Right ventricle myocardium superior (tissue), 1 donor: ENCODE measurements at places on chromosomes 3 and 15.
A peak's percentile ranks its signal among the peaks of the same experiment; 100 is the strongest.

- DNase-seq, result no peak
These were observed 999 bp downstream of the ZNF280D start for GRCh38 chr15:56732135-56732885.

GRCh38 chr3:16415911-16416476 is 97.5 kb downstream of the RFTN1 start:
- DNase-seq, result no peak

DNA sequence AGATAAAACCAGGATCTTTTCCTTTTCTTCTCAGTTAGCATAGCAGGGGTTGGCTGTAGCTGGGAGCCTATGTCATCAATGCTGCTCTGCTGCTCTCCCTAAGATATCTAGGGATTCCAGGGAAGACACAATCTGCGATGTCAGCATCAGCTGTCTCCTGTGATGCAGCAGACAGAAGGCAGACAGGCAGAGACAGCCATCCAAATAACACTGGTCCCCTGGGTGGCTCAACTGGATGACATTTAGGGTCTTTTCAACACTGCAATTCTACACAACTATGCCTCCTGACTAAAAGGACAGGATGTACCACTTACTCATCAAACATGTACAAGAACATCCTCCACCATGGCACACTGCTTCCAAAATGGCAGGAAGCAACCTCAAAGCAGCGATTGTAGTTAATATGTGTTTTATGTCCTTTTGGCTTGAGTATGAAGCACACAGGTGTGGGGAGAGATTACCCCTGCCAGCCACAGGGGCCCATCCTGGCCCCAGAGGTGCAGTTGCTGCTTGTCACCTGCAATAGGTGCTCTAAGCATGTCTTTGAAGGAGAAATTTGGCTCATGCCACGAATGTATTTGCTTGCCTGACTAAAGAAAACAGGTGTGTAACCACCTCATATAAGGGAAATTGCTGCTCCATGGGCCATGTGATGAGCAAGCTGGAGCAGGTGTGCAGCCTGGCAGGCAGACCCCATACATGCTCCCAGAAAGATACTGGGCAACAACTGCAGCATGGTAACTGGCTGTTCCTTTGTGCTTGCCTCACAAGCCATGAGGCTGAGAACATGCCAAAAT is 357.8 kb downstream of the VPS13C start:
- DNase-seq, result no peak

GRCh38 chr3:162933656-162934055 is 1437.0 kb downstream of the OTOL1 start:
- no peak for DNase-seq

- DNase-seq, result no peak
These were observed 19.8 kb downstream of the DGKG start for GRCh38 chr3:186342197-186342596.

DNA sequence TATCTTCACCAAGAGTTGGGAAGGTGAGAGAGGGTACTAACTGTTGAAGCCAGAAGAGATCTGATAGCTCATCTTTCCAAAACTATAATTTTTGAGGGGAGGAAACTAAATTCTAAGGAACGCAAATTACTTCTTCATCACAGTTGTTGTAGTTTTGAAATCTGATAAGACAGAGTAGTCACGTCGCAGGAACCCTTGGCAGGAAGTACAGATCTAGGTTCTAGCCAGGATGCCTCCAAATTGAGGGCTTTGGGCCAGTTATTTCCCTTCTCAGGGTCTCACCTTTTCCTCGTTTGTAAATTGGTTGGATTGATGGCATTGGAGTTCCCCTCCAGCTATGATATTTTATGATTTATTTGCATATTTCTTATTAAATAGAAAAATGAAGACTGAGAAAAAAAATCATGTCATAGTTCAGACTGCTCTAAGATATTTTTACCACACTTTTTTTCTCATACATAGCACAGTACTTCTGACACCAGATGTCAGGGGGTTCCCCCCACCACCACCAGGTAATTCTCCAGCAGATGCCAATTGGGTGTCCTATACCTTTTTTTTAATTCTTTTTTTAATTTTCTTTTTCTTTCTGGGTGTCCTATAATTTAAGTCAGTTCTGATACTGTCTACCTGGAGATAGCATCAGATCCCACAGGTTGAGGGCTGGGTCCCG is 32.3 kb upstream of the APH1B start:
- no peak for DNase-seq

DNA sequence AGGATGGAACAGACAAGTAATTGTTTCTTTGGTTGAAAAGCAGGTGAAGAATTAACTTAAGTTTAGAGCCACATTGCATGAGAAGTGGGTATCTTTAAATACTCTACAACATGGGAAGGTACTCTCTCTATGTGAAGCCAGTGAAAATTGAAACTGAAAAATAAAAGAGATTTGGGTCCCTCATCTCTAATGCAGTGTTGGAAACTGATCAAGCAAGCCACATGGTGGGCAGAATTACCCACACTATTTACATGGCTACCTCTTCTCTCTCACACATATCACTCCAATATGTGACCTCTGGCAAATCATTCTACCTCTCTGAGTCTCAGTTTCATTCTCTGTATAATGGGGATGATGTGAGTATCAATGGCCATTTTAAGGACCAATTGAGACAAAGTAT is 339.0 kb downstream of the IL5RA start:
- DNase-seq, result no peak

- DNase-seq, result no peak
These were observed 8.4 kb upstream of the PLA1A start for GRCh38 chr3:119589102-119589773.

DNA sequence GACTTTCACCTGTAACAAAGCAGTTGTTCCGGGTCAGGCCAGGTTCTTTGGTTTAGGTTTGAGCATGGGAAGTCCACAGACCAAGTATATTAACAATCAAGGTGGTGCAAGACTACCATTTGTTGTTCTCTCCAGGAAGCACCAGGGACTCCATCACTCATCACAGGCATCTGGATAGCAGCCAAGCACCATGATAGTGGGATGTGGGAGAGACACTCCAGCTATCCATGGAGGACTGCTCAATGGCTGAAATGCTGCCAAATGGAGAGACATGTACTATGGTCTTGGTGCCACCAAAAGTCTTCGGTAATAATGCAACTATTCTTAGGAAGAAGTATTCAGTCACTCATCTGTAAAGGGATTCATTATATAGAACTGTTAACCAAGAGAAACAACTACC is 143.0 kb downstream of the TNIK start:
- peak; percentile 51 for DNase-seq

GRCh38 chr3:30473374-30474051 is 132.9 kb upstream of the TGFBR2 start:
- peak; percentile 47 for DNase-seq

- DNase-seq, result no peak
These were observed 78.5 kb downstream of the TCF12 start for GRCh38 chr15:56996746-56997470.

DNA sequence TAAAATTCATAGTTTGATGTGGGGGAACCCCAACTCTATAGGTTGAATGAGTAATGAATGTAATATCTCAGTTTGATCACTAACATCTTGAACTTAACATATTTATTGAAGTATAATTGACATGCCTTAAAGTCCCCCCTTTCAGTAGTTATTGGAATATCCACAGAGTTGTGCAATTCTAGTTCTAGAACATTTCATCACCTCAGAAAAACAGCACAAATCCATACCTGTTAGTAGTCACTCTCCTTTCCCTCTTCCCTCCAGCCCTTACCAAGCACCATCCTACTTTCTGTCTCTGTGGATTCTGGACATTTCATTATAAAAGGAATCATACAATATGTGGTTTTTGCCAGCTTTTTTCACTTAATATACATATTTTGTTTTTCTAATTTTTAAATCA is 8.7 kb upstream of the NIT2 start:
- DNase-seq, result no peak
